NCI-H510A treated with DMSO at 0.1 percent for 48 hours (cell line): ENCODE measurements at places on chromosomes 6 and 20.

GRCh38 chr6:74939151-74939708 lies 266.6 kb downstream of the COL12A1 start:
- DNase-seq, result no peak

GRCh38 chr6:135789375-135790050 lies 62.0 kb upstream of the PDE7B start:
- no peak for DNase-seq

- DNase-seq, result no peak
These were observed 3.2 kb downstream of the GRIK2 start for GRCh38 chr6:101396548-101397173.

DNA sequence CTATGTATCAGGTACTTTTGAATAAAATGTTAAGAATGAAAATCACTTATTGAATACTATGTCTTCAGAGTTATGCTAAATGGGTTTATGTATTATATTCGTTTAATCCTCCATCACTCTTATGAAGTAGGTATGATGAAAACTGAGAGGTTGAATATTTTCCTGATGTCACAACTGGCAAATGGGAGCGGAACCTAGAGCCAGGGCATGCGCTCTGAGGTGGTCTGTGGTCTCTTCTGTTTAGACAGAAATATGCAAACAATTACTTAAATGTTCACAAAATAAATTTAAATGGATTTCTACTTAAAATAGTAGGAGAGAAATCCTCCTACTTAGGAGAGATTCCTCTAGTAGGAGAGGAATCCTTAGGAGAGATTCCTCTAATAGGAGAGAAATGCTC lies 21.3 kb upstream of the UTRN start:
- DNase-seq, result no peak

DNA sequence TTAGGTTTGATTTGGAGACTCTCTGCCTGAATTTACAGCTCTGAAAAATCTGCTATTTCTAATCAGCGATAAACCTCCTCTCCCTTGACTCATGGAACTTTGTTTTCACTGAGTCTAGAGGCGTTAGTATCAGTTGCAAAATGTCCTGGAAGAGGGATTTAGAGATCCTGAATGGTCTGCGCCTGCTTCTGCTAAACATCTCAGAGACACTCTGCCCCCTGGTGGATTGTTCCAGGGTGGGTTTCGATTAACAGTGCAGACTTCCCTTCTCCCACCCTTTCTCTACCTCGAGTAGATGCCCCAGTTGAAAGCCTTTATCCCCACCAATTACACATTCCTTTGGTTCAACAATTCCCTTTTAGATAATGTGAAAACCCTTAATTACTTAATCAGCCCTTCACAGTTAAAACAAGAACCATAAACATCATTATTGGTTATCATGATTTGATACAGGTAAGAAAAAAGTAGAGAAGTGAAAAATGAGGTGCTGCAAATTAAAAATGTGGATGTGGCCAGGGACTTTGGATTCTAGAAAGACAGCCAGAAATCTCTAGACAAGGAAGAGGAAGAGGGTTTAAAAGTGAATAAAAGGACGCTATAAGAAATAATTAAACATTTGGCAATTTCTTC lies 5.5 kb downstream of the HTR1B start:
- peak; percentile 8 for DNase-seq

DNA sequence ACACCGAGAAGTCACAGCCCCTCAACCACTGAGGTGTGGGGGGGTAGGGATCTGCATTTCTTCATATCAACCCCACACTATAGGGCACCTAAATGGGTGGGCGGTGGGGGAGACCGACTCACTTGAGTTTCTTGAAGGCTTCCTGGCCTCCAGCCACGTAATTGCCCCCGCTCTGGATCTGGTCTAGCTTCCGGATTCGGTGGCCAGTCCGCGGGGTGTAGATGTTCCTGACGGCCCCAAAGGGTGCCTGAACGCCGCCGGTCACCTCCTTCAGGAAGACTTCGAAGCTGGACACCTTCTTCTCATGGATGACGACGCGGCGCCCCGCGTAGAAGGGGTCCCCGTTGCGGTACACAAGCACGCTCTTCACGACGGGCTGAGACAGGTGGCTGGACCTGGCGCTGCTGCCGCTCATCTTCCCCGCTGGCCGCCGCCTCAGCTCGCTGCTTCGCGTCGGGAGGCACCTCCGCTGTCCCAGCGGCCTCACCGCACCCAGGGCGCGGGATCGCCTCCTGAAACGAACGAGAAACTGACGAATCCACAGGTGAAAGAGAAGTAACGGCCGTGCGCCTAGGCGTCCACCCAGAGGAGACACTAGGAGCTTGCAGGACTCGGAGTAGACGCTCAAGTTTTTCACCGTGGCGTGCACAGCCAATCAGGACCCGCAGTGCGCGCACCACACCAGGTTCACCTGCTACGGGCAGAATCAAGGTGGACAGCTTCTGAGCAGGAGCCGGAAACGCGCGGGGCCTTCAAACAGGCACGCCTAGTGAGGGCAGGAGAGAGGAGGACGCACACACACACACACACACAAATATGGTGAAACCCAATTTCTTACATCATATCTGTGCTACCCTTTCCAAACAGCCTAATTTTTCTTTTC lies at the start of gene DCDC2:
TSS of gene DCDC2 (minus strand) at position 724 of the 883 bp plus-strand sequence. CDS start at position 415, 309 bp downstream.
- DNase-seq, result peak; percentile 90

GRCh38 chr20:54048891-54049545 lies 21.4 kb downstream of the BCAS1 start:
- no peak for DNase-seq

GRCh38 chr6:25788305-25788922 lies 33.9 kb downstream of the SLC17A4 start:
- peak; percentile 7 for DNase-seq

DNA sequence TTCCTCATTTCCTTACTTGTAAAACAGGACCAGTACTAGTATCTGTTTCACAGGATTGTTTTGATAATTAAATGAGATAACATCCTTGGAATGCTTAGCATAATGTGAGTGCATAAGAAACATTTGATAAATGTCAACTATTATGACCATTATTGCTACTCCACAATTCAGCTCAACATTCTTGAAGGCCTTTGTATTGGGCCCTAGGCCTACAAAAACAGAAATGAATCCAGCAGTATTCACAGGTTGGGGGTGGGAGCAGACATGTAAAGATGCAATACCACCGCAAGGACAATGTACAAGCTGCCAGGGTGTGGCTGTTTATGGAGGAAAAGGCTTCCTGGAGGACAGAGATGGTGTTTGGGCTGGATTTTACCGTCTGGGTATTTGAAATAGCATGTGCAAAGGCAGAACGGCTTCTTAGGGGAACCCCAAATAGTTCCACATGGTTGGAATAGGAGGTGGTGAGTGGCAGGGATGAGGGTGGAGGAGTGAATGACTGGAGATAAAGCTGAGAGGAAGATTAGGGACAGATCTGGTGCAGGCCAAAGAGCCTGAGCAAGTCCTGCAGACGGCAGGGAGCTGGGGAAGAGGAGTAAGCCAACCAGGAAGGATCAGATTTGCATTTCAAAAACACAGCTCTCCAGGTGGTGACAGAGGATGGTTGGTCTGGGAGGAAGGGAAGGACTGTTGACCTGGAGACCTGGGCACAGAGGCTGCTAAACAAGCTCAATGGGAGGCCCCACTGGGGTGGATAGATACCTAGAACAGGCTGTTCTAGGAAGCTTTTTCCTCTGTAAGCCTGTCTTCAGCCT lies 57.0 kb upstream of the EPB41L1 start:
- peak; percentile 65 for DNase-seq

GRCh38 chr6:68040312-68040778 lies 594.7 kb upstream of the ADGRB3 start:
- no peak for DNase-seq

DNA sequence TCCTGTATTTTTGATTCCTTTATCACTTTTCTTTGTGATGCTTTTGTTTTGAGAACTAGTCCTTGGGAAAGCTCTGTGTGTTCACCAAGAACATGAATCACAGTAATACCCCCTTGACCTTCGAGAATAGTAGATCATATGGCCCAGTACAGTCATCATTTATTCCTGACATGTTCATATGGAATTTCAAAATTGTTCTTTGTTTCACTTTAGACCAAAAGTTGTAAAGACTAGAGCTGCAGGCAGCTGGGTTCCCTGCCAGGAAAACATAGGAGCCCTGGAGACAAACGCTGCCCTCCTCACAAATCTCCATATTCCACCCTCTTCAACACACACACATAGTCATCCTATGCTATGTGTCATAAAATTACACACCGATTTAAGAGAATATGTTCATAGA lies 621.2 kb upstream of the EYS start:
- no peak for DNase-seq

- DNase-seq, result no peak
These were observed 29.9 kb downstream of the HSF2 start for GRCh38 chr6:122429323-122429722.

DNA sequence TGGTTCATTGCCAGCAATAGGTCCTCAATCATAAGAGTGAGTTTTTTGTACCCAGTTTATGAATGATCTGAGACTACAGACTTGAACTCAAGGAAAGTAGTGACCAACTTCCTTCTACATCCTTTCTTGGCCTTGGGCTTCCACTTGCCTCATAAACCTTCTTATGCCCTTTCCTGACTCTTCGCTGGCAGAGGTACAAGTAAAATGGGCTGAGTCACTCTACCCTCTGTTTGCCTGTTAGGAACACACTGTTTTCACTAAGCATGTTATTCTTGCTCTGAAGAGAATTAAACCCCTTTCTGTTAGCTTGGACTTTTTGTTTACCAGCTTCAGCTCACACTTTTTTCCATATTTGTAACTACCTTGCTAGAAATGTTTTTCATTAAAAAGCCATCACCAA lies 74.4 kb downstream of the PKHD1 start:
- DNase-seq, result no peak

GRCh38 chr20:41135187-41135887 lies 2.0 kb upstream of the PLCG1 start:
- DNase-seq, result peak; percentile 33

DNA sequence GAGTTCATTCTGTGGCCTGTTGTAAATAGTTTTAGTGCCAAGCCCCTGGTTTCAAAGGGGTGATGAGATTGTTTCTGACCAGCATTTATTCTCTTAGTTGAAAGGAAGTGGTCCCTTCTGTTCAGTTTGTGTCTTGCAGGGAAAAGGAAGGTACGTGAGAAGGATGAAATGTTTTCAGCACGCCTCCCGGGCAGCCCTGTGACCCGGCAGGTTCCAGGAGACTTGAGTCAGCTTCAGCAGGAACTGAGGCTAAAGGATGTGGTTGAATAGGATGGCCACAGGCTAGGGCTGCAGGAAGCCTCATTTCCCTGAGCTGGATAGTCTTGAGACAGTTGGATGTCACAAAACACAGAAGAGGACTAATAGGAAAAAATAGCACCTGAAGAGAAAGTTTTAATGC lies 132.4 kb upstream of the SYNDIG1 start:
- DNase-seq, result no peak

DNA sequence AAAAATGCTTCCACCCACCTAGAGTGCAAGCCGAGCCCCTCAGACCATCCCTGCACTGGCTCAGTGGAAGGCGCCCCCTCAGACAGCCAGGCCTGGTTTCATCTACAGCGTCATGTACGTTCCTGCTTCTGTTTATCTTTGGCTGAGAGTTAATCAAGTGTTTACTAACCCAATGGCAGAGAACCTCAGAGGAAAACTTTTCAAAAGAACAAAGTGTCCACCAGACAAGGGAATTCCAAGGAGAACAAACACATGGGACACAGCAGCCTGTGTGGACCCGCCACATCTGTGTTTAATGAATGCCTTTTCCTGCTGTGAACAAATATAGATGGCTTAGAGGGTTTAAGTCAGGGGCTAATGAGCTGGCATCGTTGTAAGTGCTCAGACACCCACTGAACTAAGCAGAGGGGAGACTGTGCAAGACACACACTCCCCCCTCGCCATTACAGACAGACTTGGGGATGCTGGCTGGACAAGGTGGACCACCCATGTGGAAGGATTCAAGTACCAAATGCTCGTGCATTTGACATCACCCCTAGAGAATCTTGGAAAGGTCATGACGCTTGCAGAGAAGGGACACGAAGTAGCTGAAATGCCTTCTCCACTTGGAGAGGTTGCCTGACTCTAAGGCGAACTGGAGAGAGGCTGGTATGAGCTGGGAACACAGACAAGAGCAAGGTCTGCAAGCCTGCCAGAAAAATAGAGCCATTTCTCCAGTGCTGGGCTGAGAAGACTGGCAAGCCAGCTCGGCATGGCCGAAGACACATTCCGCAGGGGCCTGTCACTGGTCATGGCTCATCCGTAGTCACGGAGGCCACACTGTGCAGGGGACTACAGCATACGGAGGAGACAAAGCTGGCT lies 53.5 kb upstream of the NXT1 start:
- DNase-seq, result peak; percentile 2

DNA sequence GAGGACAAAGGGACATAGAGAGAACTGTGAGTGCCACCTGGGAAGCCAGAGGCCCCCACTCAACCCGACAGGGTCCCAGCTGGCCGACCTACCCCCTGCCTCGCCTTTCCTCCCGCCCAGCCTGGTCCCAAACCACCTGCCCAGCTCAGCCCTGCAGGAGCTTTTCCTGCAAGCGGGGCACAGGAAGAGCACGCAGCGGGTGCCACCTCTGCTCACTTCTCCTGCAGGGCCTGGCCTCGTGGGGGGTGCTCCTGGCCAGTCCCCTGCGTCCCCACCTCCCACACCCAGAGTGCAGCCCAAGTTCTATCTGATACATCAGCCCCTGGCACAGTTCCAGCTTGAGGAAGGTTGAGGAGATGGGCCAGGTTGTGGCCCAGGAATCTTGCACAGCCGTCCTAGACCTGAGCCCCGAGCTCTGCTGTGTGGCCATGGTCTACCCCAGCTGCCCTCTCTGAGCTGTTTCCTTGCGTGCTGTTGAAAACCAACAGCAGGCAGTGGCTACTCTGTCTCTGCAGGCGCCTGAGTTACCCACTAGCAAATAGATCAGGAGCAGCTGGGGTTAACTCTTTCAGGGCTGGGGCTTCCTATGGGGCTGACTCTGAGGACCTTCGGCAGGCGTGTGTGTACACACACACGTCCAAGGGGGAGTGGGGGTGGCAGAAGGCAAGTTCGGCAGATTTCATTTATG lies 1.7 kb downstream of the NECAB3 start:
- peak; percentile 26 for DNase-seq

DNA sequence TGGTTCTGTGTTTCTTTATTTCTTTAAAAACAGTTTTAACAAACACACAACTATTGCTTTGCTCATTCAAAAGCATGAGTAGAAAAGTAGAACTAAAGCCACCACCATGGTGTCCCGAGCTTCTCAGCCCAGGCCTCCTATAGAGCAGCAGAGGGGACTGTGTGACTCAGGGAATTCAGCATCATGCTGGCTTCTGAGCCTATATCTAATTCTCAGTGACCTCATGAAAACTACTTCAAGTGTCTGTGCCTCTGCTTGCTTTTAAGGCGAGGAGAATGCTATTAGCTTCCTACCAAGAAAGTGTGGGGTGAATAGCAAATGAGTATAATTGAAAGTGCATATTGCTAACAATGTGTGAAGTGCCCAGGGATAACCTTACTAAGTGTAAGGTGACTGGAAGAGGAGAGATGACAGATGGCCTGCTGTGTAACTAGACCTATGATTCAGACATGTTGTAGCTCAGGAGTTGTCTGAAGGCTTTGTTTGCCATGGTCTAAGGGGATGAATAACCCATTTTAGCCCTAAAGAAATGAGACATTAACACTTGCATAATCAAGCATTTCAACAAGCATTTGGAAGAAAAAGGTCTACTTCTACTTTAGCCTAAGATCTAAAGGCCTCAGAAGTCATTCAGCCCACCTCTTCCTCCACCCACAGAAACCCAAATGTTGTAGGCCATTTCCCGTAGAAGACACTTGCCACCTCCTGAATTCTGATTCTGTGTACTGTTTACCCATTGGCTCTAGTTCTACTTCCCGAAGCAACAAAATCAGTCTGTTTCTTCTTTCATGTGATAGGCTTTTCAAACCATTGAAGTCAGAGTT lies 121.5 kb upstream of the ARG1 start:
- no peak for DNase-seq
